ENCODE measurements at places on chromosomes 4 and X.

DNA sequence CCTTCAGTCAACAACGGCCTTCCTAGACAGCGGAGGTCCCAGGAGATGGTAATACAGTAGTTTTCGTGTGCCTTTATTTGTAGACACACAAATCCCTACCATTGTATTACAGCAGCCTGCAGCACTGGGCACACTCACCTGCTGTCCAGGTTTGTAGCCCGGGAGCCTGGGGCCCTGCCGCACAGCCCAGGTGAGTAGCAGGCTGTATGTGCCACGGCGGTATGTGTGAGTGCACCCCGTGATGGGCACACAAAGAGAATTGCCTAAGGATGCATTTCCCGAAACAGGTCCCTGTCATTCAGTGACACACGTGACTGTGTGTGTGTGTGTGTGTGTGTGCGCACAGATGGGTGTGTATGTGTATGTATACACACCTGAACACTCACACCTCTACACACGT lies 8.1 kb upstream of the SLC25A6 start:
- DNase-seq = no peak

GRCh38 chrX:28099166-28099565 lies 117.9 kb upstream of the DCAF8L1 start:
- DNase-seq = no peak

GRCh38 chrX:110204986-110205385 lies 112.9 kb downstream of the AMMECR1 start:
- no peak for DNase-seq

DNA sequence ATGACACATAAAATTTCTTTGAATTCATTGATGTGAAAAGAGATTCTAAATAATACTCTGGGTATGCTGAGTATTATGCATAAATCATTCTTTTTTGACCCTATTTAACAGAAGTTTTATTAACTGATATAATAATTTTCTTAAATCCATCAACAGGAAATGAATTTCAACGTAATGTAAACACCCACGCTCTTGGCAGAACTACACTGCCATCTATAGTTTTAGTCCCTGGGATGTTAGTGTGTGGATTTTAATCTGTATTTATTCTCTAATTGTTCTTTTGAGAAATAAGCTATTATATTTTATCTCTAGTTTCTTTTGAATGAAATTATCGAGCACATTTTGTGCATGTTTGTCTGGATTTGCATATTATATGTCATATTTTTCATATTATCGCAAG lies 666.8 kb upstream of the NDST4 start:
- DNase-seq = no peak

- DNase-seq = no peak
These were observed 124.8 kb upstream of the SLIT2 start for GRCh38 chr4:20126906-20127305.

- DNase-seq = no peak
These were observed 47.7 kb downstream of the RWDD4 start for GRCh38 chr4:183611210-183611830.

- DNase-seq = no peak
These were observed 639 bp downstream of the FAM47B start for GRCh38 chrX:34943235-34943634.

All from NCI-H2227 treated with DMSO at 0.1 percent for 48 hours (cell line).